ENCODE measurements at places on chromosomes 3 and 15.

- DNase-seq, result no peak
Observed at GRCh38 chr15:51191072-51191670, 96.5 kb upstream of the TNFAIP8L3 start.

GRCh38 chr3:113629584-113630421, 66.6 kb downstream of the USF3 start:
- no peak for DNase-seq

- DNase-seq, result no peak
Observed at GRCh38 chr3:25084016-25084415, 344.0 kb upstream of the RARB start.

- no peak for DNase-seq
Observed at GRCh38 chr3:55196495-55196894, 268.6 kb upstream of the LRTM1 start.

DNA sequence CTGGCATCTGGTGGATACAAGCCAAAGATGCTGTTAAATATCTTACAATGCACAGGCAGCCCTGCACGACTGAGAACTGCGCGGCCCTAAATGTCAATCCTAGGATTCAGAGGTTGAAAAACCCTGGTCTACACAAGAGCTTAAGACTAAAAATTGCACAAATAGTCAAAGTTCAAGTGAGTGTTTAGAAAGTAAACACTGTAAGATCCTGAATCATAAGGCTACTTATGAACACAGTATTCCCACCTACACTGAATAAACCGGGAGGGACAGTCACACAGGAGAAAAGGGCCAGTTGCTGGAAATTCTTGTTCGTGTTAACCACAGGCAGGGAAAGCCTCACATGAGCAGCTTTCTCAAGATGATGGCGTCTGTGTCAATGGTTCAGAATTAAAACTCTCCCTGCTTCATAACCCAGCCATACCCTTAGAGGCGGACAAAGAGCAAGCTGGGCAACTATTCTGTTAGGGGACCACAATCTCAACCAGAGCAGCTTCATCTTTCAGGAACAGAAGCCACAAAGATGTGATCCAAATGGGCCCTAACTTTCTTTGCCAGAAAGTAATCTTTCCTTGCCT, 37.7 kb downstream of the LRIG1 start:
- DNase-seq, result no peak

GRCh38 chr15:40906091-40906990, 12.1 kb downstream of the VPS18 start:
- DNase-seq, result peak; percentile 70

DNA sequence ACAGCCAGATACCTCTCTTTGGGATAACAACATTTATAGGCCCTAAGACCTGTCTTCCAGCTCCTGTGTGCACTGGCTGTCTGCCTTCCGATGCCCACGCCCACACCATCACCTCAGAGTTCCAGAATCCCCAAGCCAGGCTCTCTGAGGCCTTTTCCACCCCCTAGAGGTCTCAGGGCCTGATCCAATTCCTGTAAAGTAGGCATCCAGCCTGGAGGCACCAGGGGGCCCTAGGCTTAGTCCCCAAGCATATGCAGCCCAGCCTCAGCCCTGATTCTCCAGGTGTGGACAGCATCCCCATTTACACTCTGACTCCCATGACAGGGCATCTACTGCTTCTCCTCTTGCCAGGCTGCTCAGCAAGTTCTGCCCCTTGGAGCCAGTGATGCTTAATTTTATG, 72.7 kb upstream of the CORO2B start:
- DNase-seq, result no peak

DNA sequence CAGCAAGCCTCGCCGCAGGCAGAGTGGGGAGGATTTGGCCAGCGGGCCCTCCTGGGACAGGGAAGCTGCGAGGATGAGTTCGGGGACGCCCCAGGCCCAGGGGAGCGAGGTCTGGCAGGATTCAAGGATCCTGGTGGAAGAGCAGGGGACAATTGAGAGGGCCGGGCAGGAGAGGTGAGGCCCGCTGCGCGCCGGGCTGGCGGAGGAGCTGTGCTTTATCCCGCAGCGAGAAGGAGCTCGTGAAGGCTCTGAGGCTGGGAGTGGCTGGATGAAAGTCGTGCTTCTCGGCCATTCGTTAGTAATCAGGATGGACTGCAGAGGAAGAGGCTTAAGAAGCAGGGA, 3.6 kb downstream of the SLC51A start:
- no peak for DNase-seq

- no peak for DNase-seq
Observed at GRCh38 chr3:51945926-51946705, 4.0 kb downstream of the PARP3 start.

DNA sequence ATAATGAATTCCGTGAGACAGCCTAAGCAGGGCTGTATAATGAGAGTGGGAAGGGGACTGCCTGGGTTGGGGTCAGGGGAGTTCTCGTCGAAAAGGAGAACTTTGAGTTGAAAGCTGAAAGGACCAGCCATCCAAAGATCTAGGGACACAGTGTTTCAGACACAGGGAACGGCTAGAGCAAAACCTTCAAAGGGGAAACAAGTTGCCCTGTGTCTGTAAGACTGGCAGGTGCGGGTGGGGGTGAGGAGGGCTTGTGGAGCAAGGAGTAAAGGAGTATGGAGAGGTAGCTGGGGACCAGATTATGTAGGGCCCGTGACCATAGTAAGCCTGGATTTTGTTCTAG, 1.3 kb upstream of the SRP14 start:
- no peak for DNase-seq

GRCh38 chr3:17259685-17260084, 374.9 kb downstream of the PLCL2 start:
- DNase-seq, result no peak

GRCh38 chr15:39317225-39317624, 263.7 kb upstream of the THBS1 start:
- DNase-seq, result no peak

DNA sequence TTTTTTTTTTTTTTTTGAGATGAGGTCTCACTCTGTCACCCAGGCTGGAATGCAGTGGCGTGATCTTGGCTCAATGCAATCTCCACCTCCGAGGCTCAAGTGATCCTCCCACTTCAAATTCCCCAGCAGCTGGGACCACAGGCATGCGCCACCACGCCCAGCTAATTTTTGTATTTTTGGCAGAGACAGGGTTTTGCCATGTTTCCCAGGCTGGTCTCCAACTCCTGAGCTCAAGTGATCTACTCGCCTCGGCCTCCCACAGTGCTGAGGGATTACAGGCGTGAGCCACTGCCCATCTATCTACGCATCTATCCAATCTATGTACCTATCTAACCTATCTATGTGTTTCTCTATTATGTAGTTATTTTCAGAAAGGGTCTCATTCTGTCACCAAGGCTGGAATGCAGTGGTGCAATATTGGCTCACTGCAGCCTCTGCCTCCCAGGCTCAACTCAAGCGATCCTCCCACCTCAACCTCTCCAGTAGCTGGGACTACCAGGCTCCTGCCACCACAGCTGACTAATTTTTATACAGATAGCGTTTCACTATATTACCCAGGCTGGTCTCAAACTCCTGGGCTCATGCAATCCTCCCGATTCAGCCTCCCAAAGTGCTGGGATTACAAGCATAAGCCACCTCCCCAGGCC, 20.2 kb upstream of the GPX1 start:
- DNase-seq, result no peak

GRCh38 chr15:49538520-49538919, 82.1 kb downstream of the FAM227B start:
- no peak for DNase-seq

DNA sequence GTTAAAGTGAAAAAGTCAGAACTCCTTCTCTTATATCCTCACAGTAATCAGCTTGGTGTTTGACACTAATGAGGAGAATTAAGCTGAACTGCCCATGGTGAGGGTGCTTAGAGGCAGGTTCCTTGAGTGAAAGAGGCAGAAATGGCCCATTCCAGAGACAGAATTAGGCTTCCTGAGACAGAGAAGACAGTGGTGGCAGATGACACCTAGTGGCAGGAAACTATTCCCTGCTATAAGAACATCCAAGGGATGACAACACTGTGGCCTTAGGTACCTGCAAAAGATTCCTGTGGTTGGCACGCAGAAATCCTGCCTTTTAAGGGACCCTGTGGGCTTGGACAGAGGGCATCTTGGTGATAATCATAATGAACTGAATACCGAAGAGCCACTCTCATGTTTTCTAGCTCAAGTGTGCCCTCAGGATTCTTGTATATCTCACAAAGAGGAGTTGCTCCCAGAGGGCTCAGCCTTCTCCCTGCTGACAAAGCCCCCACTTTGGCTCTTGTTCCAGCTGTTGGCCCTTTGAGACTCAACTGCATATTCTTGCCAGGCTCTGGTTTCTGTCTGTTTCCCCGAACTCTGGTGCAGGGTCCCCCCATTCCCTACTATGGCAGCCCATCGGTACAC, 56.0 kb downstream of the KBTBD12 start:
- no peak for DNase-seq

DNA sequence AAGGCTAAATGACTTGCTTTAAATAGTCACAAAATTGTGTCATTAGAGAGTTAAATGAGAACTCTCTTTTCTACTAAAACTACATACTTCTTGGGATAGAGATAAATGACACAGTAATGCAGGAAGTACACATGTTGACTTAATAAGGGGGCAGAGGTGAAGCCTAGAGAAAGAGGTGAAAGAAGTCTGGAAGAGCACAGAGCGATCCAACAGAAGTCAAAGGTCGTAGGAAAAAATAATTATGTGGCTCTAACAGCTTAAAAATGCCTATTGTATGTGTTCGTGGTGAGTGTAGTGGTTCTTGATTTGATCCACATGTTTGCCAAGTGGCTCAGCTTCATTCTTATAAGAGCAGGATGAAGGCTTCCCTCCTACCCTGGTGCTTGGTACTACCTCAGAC, 61.7 kb downstream of the TMEM212 start:
- no peak for DNase-seq

DNA sequence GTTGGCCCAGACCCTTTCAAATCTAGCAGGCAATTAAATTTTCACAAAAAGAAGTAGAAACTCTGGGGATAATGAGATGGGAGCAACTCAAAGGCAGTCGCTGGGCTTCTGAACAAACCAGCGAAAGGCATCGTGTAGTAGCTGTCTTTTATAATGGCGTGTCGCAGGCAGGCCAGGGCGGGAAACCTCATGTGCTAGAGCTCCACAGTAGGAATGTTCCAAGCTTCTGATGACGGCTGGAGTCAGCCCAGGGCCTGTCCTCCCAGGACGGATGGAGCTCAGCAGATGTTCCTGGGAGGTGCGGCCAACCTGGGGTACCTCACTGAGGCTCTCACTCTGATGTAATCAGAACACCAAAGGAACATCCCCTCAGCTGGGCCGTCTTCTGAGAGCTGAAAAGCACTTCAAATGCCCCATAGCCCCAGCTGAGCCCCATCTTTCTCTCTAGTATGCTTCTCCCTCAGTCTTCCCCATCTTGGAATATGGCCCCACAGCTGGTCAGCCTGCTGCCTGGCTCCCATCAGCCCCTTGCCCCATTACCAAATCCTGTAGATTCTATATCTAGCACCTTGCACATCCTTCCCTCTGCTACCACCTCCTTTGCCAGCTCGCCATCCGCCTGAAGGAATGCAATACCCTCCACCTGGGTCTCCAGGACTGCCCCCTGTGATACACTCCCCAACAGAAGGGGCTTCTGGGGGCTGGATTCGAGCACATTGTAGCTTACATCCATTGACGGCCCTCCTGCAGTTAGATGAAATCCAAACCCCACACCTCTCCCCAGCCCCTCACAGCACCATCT, 54.9 kb upstream of the ATP2B2 start:
- no peak for DNase-seq

GRCh38 chr15:71683411-71684274, 126.7 kb upstream of the NR2E3 start:
- no peak for DNase-seq

GRCh38 chr15:40598126-40598525, 4.1 kb downstream of the KNL1 start:
- no peak for DNase-seq

DNA sequence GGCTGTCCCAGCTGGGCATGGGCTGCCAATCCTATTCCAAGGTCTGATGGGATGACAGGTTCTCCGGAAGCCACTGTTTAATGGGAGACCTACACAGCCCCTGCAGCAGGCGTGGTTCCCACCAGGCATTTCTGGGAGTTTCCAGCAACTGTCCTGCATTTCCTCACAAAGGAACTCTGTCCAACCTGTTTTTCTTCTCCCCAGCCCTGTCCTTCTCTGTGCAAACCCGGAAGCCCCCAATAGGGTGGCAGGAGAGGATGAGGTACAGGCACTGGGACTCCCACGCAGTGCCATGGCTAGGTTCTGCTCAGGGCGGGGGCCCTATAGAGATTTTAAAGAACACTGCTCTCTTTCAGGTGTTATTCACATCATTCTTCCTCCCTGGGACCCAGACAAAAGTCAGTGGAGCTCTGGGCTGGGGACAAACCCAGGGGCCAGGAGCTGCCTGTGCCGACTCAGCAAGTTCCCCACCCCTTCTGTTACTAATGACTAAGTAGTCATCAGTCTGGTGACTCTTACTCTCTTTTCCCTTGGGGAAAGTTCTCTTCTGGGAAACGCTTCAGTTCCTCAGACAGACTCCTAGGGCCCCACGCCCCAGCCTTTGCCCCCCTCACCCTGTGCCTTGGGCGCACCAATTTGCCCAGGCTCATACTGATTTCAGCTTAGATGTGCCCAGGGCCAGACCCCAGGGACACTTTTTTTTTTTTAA, 97.7 kb downstream of the CD47 start:
- no peak for DNase-seq

- DNase-seq, result no peak
Observed at GRCh38 chr3:144754076-144754783, 782.6 kb downstream of the DIPK2A start.

GRCh38 chr3:16842272-16843270, 42.2 kb upstream of the PLCL2 start:
- DNase-seq, result peak; percentile 68

DNA sequence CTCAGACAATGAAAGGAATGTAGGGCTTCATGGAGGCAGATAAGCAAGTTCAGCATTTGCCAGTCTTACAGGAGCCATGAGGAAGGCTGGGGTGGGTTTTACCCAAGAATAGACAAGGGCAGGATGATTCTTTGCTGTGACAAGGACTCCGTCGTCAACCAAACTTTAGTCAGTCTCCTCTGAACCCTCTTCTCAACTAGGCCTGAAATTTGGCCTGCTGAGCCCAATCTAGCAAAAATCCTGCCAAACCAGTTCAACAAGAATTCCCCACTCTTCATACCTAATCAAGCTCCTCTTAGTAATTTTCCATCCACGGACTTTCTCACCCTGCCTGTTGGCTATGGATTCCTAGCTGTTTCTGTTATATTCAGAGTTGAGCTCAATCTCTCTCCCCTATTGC, 280.5 kb downstream of the TBL1XR1 start:
- no peak for DNase-seq

DNA sequence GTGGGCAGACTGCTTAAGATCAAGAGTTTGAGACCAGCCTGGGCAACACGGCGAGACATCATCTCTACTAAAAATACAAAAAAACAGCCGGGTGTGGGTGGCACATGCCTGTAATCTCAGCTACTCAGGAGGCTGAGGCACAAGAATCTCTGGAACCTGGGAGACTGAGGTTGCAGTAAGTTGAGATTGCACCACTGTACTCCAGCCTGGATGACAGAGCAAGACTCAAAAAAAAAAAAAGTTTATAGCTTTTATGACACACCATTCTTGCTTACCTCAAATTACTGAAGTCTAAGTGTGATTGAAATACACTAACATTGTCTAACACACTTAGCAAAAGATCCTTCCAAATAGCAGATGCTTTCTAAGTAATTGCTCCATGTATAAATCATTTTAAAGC, 207.6 kb downstream of the STAG1 start:
- no peak for DNase-seq

GRCh38 chr3:48656841-48657281, 5.8 kb downstream of the CELSR3 start:
- DNase-seq, result peak; percentile 20

All from activated CD4-positive, alpha-beta T cell treated with anti-CD3 and anti-CD28 coated beads, Interleukin-2, amount 50 U/mL, for 1 hour (primary cell).